ENCODE measurements at places on chromosomes 2 and 18.

DNA sequence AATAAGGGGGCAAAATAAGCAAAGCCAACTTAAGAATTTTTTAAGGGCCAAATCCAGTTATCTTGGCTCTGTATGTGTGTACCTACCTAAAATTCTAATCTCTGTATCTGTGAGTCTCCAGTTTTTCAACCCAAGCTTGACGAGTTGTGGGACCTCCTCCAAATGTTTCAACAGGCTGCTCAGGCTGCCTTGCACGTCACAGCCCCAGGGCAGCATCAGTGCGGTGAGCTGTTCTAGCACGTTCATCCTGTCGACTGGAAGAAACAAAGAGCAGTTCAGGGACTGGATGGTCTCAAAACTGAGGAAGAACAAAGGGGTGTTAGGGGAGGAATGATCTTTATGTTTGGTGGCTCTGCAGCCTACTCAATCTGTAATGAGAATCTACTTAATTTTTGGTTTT is 29.4 kb downstream of the NLRC4 start:
- no peak for DNase-seq

DNA sequence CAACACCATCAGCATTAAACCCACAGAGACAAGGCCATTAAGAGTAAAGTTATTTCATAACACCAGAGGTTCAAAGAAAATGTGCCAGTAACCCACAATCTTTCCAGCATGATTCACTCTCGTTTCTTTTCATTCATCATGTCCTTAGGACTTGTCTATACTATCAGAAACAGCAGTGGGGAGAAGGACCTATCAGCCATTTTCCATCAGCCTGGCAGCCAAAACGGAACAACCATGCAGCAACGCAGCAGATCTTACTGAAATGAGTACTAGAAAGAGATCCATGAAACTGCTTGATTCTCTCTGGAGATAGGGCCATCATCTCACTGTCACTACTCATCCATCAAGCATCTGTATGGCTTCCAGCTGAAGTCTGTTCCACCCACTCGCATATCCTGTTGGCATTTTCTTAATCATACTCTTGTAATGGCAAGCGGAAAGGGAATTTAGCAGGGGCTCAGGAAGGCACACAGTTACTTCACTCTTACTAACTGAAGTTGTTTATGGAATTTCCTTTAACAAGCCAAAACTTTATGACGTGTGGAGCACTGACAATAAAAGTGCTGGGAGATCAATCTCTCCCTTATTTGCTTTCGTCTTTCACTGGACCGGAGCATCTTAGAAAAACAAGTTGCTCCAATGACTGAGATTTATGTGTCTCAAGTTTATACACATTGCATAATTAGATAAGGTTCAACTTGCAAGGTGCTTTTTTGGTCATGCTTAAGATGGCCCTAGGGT is 69.7 kb downstream of the EPHA4 start:
- DNase-seq: no peak

DNA sequence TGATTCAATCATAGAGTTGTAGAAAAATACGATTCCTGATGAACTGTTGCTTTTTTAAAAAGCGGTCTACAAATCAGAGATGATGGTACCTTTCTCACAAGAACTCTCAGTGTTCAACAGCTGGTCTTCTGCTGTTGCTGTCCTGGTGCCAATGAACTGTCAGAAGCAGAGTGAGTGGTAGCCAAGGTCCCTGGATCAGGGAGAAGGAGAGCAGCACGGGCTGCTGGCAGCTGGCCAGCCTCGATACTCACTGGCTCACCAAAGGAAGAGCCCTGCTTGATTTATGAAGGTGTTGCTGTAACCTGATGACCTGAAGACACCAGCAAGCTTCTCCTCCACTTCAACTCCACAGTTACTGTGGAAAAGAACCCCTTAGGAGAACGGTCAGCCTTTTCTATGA is 300.8 kb upstream of the SOX11 start:
- DNase-seq: no peak

DNA sequence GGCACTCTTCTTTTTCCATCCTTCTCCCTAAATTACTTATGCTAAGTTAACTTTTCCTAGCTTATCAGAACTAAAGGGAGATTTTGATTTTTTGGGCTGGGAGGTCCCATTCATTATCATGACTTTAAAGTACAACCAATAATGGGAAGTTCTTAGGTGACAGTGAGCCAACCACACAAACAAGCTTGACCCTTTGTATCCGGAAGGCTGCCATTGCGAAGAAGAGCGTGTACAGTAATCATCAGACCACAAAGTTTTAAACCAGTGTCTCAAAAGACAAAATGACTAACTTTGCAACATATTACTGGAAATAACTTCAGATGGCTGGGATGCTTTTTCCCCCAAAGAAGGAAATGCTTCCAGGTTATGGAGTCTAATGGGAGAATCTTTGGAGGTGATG is 298.1 kb downstream of the TGIF1 start:
- no peak for DNase-seq

DNA sequence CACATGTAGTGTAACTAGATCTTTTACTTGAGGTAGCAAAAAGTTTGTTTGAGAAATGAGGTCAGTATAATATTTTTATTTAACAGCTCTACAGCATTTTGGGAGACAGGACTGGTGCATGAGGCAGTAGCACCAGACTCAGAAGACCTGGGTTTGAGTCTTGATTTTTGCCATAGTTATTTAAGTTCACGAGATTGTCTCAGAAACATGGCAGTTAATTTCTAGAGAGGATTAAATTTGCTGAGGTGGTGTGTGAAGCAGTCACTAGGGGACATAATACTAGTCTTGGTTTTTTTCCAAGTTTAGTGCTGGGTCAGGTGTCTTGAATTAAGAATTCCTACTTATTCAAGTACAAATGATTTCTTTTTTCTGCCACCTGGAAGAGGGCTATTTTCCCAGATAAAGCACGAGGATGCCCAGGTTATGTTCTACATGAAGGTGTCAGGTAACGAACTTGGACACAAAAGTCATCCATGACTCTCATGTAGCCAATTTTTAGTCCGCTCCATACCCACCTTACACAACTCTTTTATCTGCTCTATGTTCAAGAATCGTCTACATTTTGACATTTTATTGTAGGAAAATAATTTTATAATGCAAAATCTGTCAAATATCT is 1.4 kb downstream of the MARCHF7 start:
- no peak for DNase-seq

DNA sequence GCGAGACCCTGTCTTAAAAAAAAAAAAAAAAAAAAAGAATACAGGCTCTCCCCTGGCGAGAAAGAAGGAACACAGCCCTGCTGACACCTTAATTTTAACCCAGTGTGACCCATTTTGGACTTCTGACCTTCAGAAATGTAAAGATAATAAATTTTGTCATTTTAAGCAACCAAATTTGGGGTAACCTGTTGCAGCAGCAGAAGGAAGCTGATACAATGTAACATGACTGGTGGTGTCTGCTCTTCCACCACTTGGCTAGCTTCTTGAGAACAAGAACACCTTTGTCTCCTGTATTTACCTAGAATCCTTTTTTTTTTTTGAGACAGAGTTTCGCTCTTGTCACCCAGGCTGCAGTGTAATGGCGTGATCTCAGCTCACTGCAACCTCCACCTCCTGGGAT is 6.6 kb upstream of the STK11IP start:
- DNase-seq: no peak

DNA sequence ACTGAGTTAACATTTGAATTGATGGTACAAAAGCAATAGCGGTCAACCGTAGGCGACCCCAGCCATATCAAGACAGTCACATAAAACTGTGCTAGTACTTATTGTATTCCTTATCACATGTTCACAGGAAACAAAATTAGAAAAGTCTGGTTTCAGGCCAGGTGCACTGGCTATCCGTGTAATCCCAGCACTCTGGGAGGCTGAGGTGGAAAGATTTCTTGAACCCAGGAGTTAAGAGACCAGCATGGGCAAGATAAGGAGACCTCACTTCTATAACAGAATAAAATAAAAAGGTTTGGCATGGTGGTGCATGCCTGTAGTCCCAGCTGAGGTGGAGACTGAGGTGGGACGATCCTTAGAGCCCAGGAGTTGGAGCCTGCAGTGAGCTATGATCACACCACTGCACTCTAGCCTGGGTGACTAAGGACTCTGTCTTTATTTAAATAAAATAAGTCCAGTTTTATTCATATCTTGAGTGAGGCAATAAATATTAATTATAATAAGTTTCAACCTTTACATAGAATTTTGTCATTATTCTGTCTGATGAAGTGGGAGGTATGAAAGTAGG is 84.1 kb upstream of the RGPD4 start:
- DNase-seq: no peak

DNA sequence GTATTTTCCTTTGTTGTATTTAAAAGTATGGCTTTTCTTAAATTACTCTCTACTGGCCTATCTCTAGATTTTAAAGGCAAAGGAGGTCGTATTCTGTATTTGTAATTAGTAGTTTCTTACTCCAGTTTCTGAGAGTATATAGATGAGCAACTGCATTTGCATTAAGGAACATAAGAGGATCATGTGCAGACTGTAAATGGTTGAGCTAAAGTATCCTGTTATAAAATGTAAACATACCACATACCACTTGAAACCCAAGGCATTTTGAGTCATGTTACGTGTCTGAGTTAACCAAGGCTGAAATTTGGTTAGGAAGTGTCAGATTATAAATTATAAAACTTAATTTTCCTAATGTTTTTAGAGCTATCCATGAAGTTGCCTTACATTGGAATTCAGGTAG is 76.3 kb downstream of the GPD2 start:
- DNase-seq: no peak

DNA sequence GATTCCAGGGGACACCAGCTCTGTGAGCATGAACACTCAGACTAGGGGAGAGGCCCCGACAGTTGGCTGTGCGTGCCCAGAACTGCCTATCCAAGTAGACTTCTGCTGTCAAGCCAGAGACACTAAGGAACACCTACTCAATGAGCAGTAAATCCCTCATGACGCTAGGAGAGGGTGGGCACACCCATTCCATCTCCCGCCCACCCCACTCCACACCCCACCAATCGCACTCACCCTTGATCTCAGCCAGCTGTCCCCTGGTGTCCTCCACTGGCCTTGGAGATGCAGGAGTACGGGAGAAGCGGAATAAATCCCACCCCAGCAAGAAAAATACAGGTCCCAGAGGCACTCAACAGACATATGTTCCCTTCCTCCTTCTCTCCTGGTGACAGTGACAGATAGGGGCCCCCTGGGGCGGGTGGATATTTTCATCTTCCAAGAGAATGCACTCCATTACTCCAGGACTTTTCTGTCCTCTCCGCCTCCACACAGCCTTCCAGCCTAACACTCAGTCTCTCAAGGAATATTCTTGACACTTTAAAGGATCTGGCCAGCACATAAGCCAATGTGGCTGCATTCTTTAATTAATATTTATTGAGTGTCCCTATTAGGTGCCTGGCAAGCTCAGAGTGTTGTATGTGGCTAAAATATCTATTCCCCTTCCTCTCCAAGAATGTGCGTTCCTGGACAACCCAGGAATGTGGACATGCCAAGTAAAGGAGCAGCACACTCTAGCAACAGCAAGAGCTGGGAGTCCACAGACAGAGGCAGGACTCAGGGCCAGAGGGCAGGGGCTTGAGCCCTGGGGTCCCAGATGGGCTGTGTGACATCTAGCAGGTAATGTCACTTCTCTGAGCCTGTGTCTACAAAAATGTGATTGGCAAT is 13.1 kb upstream of the SMAD7 start:
- DNase-seq: no peak

DNA sequence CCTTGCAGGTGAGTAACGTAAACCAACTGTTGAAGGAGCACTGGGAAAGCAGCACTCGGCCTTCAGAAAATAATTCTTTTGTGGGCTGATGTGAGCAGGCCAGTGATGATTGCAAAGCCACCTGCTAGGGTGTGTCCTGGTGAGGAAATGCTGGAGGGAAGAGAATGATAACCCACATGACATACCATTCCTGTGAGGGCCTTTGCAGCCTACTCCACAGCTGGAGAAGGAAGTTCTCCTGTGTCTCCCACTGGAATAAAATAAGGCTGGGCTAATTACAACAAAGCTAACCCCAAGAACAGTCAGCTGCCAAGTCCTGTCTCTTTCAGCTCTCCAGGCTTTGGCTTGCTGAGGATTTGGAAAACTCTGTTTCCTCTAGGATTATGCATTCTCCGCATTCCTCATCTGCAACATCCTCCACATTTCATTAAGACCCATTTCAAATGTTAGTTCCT is 16.7 kb upstream of the DSG1 start:
- no peak for DNase-seq

GRCh38 chr2:39275016-39275415 is 31.2 kb upstream of the CDKL4 start:
- DNase-seq: no peak

- peak; percentile 32 for DNase-seq
These were observed 41.4 kb upstream of the AKAIN1 start for GRCh38 chr18:5238371-5238976.

GRCh38 chr2:1540481-1540880 is 127.2 kb downstream of the TPO start:
- no peak for DNase-seq

DNA sequence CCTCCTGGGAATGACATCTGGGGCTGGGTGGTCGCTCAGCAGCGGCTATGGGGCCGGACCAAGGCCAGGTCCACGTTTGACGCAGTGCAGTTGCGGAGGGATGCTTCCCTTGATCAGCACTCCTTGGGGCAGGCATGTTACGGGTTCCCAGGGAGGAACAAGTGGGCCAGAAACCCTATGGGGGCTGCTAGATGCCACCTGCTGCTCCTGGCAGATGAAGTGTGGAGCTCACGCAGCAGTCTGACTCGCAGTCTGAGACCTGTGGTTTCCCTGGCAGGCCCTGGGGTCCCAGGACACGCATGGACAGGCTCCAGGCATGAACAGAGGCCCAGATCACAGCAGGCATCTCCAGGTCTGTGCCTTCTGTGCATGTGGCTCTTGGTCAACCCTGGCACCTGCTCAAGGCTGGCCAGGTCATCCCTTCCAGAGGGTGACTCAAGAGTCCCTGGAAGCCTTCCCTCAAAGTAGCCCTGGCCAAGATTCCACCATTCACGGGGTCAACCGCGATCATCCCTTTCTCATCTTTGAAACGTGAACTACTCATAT is 20.0 kb downstream of the KCNF1 start:
- no peak for DNase-seq

DNA sequence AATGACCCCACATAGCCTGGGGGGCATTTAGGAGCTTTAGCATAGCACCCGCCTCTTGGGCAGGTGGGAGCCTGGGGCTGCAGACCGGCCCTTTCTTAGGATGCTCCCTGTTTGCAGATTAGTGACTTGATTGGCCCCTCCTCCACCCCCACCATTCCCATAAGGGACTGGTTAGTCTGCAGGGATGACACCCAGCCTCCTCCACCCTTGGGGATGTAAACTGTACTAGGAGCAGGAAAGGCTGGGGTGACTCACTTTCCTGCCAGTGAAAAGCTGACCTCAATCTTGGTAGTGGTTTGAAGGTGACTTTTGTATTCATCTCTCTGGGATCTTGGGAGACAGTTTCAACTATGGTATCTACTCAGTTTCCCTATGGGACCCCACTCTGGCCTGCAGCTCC is 24.2 kb downstream of the CTIF start:
- no peak for DNase-seq

GRCh38 chr2:155250800-155251199 is 552.3 kb downstream of the KCNJ3 start:
- no peak for DNase-seq

- DNase-seq: no peak
These were observed 105.6 kb upstream of the RFX8 start for GRCh38 chr2:101580528-101580927.
